H9 (cell line): ENCODE measurements at places on chromosomes 1 and 21.
A peak's percentile ranks its signal among the peaks of the same experiment; 100 is the strongest.

DNA sequence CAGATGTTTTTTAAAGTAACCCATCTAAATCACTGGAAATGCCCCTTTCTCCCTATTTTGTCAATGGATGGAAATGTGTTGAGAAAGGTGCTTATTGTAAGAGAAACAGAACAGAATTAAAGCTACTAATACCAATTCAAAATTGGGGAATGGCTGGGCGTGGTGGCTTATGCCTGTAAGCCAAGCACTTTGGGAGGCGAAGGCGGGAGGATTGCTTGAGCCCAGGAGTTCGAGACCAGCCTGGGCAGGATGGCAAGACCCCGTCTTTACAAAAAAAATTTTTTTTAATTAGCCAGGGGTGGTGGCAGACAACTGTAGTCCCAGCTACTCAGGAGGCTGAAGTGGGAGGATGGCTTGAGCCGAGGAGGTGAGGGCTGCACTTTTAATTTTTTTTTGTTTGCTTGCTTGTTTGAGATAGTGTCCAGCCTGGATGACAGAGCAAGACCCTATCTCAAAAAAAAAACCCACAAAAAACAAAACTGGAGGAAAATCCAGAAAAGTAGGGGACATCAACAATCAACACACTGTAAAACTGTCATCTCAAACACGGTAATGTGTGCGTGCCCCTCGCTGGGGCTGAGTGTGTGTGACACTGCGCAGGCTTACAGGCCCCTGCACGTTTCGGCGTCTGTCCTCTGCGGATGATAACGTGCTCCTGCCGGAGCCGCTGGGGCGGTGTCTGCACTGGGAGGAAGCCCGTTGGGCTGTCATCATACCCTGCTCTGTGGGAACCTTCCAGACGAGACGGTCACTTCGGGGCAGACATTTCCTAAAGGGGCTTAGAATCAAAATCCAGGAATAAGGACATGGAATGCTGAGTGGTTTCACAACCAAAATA, 11.6 kb upstream of the POFUT2 start:
- no peak for DNase-seq

GRCh38 chr1:42165511-42166210, 1.1 kb upstream of the GUCA2A start:
- no peak for DNase-seq

GRCh38 chr1:58857680-58858673, 74.1 kb upstream of the JUN start:
- no peak for DNase-seq

DNA sequence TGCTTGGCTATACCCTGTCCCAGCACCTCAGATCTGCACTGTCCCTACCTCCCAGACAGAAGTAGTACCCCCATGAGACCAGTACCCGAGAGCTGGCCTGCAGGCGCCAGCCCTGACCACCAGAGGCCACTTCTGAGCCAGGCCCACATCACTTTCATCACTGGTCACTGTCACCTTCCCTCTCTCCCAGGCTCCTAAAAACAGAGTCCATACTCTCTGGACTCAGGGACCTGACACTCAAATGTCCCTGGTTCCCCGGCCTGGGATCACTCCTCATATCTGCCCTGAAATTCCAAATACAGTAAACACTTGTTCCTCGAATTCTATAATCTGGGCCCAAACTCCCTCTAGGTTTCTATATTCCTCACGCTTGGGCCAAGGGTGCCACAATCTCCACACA, 18.7 kb downstream of the TMEM53 start:
- peak; percentile 69 for DNase-seq

GRCh38 chr1:4218619-4219018, 318.5 kb upstream of the C1orf174 start:
- DNase-seq, result no peak

DNA sequence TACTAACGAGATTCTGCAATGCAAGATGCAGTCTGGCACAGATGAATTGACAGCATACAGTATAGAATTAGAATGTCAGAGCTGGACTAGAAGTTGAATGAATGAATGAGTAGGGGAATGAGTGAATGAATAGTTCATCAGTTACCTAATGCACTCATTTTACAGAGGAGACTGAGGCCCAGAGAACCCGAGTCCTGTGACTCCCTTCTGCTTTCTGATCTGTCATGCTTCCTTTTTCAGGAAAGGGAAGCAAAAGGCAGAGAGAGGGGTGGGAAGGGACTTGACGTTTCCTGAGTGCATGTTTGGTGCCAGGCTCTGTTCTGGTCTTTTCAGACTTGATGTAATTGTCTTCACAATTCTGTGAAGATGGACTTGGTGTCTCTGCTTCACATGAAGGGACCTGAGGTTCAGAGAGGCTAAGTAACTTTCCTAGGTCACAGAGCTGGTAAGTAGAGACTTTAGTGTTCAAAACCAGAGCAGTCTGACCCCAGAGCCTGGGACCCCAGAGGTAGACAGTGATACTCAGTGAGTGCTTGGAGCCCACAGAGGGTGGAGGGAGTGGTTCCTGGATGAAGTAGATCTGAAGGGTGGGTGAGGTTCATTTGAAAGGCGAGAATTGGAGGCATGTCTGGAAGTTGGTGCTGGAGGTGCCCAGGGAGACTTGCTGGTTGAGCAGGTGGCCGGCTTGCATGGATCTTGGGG, 8.0 kb upstream of the MEX3A start:
- no peak for DNase-seq

DNA sequence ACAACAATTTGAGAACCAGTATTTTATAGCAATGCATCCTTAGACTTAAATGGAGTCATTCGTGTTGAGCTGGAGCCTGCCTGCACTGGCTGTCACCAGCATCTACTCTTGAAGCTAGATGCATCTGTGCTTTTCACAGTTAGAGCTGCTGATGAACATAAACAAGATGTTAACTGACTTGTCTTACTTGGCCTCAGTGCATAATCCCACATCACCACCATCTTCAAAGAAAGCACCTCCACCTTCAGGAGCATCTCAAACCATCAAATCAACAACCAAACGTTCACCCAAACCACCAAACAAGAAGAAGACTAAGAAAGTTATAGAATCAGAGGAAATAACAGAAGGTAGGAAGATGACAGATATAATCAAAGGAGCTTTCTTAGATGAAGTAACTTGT, 71.1 kb downstream of the TPR start:
- DNase-seq, result no peak

- peak; percentile 73 for DNase-seq
Observed at GRCh38 chr1:41812051-41812450, 106.7 kb downstream of the HIVEP3 start.

DNA sequence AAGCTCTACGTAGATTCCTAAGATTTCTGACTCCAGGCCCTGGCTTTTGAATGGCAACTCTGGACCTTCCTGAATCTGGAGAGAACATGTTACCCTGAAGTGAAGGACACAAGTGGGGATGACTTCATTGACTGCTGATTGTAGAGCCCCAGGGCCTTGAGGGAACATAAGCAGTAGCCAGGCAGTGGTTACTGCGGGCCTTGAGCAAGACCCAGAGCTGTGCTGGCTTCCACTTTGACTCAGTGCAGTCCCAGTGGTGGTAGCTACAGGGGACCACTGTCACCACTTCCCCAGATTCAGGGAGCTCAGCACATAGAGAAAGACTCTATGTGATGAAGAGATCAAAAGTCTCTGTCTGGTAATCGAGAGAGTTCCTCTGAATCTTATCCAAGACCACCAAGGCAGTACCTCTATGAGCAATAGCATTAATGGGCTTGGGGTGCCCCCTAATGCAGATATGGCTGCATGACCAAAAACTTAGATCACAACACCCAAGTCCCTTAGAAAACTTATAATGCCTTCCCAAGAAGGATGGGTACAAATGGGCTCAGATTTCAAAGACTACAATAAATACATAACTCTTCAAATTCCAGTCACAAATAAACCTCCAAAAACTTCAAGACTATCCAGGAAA, 1278.3 kb downstream of the AMY1C start:
- DNase-seq, result no peak

GRCh38 chr1:46446646-46447498, 42.8 kb upstream of the DMBX1 start:
- DNase-seq, result peak; percentile 95

DNA sequence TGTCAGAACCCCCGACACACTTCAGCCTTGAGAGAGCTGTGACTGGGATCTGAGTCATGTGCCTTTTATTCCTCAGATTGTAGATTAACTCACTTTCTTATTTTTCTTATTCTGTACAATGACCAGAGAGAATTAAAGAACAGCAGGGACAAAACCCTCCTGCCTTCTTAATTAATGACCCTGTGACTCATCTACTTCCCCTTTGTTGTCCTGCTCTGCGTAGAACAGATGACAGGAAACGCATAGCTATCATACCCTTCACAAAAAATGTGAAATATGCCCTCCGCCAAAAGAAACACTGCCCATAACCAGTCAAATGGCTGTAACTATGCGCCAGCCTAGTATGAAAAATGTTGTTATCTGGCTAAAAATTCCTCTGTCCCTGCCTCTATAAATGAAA, 9.1 kb upstream of the PADI2 start:
- no peak for DNase-seq

DNA sequence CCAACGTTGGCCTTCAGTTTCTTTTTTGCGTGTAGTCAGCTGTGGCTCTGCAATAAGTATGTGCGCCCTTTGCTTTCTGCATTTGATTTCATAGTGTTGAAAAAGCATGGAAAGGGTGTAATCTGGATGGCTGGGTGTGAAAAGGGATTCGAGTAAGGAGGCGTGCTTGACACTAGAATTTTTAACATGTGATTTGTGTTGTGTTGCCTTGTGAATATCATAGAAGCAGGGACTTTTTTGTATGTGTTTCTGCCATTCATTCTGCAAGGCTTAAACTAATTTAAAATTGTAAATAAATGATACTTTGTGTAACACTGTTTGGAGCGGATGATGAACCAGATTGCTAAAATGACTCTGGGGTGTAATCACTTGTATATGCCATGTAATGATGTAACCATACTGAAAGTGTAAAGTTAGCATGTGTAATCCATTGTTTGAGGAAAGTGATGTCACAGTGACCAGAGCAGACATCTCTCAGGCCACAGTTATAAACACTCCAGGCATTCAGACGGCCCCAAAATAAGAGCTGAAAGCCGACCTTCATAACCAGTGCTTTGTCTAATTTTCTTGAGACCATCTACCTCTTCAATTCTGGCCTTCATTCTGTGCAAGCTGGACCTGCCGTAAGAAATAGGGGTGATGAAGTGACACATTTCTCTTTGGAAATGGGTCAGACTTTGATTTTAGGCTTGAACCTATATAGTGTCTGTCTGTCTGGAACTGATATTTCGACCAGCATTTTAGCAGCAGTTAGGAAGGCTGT, 618 bp downstream of the SH3BGR start:
- DNase-seq, result no peak

GRCh38 chr1:95742591-95743089, 508.6 kb downstream of the RWDD3 start:
- peak; percentile 34 for DNase-seq

DNA sequence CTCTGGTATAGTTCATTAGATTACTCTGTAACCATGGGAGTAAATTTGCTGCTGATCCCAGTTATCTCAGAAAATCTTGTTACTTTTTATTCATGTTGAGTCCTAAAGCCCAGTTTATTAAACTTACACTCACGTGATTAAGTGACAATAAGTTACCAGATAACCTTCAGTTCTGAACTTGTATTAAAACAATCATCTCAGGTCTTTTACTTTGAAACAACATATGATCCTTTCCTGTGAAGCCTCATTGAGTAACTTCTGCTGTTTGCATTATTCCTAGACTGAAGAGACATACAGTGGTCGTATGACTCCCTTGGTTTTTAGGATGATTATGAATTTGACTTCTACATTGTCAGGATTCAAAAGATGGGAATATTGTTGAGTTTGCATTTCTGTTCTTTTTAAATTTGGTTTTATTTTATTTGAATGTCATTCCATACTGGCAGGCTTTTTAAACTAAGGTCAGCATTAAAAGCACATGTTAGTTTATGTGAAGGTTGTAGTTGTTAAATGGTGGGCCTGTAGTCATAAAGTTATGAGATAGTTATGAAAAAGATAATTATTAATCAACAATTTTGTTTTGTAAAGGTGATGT, 117.9 kb downstream of the CD247 start:
- no peak for DNase-seq

GRCh38 chr1:234681065-234681464, 71.1 kb upstream of the IRF2BP2 start:
- DNase-seq, result no peak

- no peak for DNase-seq
Observed at GRCh38 chr1:150008699-150009098, 1.8 kb downstream of the OTUD7B start.

DNA sequence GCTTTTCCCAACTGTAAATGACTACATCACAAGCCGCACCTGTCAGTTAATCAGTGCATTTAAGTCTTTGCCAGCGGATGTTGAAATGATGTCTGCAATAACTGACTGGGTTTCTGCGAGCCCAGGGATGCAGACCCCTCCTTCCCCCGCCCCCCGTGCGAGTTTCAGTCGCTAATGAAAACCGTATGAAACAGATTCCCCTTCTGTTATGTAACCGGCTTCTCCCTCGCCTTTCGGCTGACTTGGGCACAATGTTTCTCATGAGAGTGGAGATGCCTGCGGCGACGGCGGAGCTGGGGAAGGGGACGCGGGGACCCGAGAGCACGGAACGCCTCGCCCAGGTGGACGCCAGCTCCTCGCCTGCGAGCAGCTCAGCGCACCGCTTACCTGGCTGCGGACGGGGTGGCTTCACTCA, 753 bp downstream of the KCNJ6 start:
- DNase-seq, result peak; percentile 43

DNA sequence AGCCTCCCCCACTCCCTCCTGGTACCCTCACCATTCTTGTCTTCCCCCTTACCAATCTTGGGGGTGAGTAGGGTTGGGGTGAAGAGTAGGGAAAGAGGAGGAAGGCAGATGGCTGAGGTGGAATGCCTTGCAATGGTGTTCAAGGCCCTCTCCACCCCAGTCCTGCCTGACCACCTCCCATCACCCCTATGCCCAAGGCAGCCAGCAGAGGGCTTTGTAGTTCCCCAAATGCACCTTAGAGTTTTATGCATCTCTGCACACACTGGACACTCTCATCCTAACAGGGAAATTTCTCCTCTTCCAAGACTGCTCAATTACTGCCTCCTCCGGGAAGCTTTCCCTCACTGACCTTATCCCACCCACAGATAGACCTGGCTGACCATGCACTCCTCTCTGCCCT, 15.4 kb downstream of the KIF17 start:
- DNase-seq, result no peak

DNA sequence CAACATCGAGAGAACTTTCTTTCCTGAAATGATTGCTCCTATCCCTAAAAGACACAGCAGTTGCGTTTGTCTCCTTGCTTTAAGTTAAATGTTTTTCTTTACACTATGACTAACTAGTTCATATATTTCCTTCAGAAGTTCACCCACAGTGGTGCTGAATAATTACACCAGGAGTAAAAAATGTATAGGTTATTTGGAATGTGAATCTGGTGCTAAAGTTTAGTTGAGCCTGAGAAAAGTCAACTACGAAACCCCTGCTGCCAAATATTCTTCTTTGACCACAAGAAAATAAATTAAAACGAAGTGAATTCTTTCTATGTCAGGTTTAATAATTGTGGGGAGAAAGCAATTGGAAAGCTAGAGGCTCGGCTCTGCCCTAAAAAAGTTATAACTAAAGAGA, 52.8 kb downstream of the C4BPA start:
- no peak for DNase-seq
